ENCODE measurements at places on chromosomes 16 and 17.

- DNase-seq: no peak
Observed at GRCh38 chr17:70230850-70231640, 61.7 kb downstream of the KCNJ2 start.

DNA sequence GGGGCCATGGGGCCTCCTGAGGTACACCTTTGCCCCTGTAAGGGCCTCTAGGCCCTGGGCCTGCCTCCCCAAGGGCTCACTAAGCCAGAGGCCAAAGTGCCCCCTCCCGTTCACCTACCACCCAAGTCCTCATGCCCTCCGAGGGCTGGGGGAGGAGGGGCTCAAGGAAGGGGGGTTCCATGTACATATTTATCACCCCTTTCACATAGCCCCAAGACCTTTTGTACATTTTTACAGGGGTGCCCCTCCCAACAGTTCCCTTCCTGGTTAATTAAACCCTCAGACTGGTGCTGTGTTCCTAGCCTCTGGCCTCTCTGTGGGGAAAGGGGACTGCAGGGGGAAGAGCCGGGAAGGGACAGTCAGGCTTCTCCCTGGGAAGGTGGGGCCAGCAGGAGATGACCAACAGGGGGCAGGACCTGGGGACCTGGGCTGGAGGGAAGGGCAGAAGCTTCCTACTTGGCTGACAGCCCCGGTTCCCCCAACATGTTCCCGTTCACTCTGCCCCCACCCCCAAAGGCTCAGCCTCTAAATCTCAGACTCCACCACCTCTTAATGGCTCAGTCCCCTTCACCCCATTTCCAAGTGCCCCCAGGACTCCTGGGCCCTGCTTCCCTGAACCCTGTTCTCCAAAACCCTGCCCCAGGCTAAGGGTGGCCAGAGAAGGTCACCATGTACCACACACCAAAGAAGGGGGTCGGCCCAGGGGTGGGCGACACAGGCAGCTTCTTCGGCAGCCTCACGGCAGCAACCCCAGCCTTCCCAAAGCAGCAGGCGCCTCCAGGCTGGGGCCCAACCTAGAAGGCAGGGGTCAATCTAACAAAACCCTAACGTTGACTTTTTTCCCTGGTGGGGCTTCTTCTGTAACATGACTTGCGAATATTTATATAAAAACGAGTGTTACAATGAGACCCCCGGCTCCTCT lies 11.9 kb downstream of the FBRS start:
- no peak for DNase-seq

DNA sequence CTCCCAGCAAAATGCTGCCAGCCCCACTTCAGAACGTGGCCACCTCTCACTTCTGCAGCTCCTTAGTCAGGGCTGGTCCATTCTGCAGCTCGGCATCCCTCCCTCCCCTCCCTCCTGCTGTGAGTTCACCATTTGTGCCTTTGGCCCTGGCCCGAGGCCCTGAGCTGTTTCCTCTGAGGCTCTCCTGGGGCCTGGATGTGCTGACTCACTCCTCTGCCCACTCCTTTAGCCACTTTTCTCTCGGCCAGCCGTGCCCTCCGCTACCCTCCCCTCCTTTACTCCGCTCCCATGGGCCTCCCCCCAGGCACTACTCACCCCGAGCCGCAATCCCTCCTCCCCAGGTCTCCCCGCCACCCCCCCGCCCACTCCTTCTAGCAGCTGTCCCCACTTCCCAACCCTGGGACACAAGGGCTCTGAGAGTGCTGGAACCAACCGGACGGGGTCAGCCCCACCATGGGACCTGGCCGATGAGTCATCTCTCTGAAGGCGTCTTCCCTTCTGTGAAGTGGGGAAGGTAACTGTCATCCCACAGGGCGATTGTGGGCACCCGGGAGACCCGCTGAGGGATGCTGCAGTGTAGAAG lies 11.5 kb downstream of the KCNG4 start:
- DNase-seq: no peak

- no peak for DNase-seq
Observed at GRCh38 chr16:13351601-13352217, 450.3 kb downstream of the SHISA9 start.

DNA sequence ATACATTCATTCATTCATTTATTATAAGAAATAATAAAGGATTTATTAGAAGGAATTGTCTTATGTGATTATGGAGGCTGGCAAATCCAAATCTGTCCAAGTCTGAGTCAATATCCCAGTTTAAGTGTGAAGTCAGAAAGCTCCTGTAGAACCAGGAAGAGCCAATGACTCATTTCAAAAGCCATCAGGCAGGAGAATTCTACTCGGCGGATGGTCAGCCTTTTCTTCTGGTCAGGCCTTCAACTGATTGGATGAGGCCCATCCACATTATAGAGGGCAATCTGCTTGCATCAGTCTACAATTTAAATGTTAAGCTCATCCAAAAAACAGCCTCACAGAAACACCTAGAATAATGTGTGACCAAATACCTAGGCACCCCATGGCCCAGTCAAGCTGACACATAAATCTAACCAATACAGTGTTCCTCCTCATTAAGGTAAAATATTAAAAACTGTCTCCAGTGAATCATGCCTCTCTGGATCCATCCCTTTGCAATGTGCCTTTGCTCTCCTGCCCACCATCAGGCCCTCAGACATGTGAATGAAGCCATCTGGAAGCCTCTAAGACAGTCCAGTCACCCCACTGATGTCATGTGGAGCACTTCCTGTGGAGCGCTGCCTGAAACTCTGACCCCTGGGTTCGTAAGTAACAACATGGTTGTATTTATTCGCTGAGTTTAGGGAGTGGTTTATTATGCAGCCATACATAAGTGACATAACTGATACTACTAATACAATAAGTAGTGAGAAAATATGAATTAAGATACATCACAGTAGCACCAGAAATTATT lies 69.2 kb upstream of the WSB1 start:
- no peak for DNase-seq

DNA sequence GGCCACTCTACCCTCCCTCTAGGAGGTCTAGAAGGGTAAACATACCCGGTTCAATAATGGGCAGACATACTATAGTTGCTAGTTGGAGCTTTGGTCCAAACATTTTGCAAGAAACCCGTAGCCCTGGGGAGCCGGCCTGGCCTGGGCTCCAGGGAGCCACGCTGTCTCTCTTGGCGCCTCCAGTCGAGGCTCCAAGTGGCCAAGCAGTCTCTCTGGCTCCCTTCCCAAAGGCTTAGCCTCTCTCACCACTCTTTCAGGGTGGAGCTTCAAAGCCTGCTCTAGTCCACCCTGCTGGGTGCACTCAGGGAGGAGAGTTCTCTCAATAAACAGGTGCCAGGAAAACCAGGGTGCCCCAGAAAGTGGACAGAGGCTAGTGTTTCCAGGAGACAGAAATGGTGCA lies 32.2 kb downstream of the RCVRN start:
- DNase-seq: no peak

- no peak for DNase-seq
Observed at GRCh38 chr16:66408163-66409048, 18.7 kb upstream of the BEAN1 start.

- DNase-seq: no peak
Observed at GRCh38 chr17:80921159-80921558, 70.5 kb upstream of the CHMP6 start.

GRCh38 chr16:7027401-7027800 lies 305.2 kb upstream of the RBFOX1 start:
- DNase-seq: no peak

- DNase-seq: no peak
Observed at GRCh38 chr17:50303051-50303450, 28.8 kb downstream of the TMEM92 start.

Measured in stimulated activated CD4-positive, alpha-beta T cell treated with anti-CD3 and anti-CD28 coated beads, Interleukin-1b, Interleukin-23, amount 100 ng/mL, for 24 hours (primary cell).